ENCODE measurements at places on chromosomes 4 and X.
A peak's percentile ranks its signal among the peaks of the same experiment; 100 is the strongest.

- DNase-seq = no peak
Measured at GRCh38 chr4:26148927-26149326, 171.9 kb upstream of the RBPJ start.

GRCh38 chr4:41967392-41967791, 14.2 kb upstream of the DCAF4L1 start:
- no peak for DNase-seq

- no peak for DNase-seq
Measured at GRCh38 chrX:110081740-110082139, 78.8 kb downstream of the TMEM164 start.

DNA sequence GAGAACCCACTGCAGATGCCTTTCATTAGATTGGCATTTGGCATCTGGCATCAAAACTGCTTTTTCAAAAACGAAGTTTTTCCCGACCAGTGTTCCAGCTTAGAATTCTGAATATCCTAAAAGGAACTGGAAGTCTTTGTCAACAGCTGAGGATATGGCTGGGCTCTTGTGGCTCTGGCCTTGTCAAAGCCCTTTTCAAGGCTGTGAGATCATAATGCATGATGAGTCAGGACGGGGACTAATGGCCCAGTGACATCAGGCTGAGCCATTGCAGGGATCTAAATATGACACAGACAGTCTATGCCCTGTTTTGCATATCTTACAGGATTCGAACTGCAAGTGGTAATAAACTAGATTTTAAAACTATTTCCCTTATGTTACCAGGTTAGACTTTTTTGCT, 306.4 kb downstream of the PTTG2 start:
- DNase-seq = peak; percentile 15

GRCh38 chr4:78777576-78777940, 1.4 kb downstream of the BMP2K start:
- DNase-seq = no peak

DNA sequence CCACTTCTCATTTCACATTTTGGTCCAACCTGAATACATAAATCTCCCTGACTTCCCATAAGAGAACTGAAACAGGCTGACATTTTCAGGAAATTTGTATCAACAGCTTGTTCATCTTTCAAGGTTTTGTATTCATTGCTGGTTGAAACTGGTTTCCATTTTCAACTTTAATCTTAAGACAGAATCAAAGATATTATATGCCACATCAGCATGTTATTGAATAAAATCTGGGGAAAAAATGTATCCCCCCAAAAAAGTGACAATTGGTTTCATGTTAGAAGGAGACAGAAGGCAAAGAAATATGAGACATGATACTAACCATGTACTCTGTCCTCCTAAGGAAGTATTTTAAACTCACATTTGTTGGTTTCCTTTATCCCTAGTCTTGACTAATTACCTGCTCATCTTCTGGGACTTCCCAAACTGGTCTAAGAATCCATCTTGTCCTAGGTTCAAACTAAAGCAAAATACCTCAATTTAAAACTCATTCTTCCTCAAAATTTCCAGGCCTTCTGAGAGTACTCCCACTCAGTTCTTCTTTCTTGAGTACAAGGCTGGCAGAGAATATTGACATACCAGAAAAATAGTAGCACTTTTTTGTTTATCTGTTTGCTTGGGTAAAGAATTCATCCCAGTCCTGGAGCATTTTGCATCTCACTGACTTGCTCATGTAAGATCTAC, 3.1 kb upstream of the ANTXR2 start:
- DNase-seq = no peak

GRCh38 chr4:155972098-155972497, 18.4 kb upstream of the CTSO start:
- no peak for DNase-seq

- no peak for DNase-seq
Measured at GRCh38 chr4:17090063-17090462, 191.6 kb upstream of the LDB2 start.

DNA sequence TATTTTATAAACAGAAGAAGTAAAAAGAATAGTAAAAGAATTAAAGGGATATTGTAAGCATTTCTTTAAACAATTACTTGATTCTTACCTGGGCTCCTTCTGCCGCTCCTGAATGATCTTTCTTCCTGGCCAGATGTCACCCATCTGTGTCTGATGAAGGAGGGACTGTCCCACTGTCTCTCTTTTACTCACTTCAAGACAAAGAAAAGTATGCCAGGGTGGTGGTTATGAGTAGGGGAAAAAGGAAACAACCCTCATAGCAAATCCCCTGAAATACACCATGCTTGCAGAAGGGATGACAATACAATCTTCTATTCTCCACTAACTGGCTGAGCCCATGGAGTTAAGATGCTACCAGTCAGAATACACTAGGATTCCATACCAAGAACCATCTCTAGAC, 31.1 kb downstream of the SYTL4 start:
- DNase-seq = no peak

GRCh38 chr4:78661086-78661690, 109.6 kb downstream of the ANXA3 start:
- no peak for DNase-seq

- peak; percentile 35 for DNase-seq
Measured at GRCh38 chrX:153440556-153441135, 5.2 kb downstream of the TREX2 start.

- no peak for DNase-seq
Measured at GRCh38 chr4:145524552-145524951, 42.9 kb downstream of the SMAD1 start.

DNA sequence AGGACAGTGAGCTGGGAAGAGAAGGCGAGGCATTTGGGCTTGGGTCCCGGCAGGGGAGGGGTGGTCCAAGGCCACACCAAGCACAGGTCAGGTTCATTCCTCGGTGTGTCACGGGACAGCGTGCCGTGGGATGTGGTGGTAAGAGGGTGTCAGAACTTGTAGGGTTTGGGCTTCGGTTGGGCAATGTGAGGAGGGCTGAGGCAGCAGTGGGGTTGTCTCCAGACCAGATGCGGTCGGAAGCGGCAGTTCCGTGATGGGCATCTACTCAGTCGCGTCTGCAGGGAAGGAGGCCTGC, 22.1 kb downstream of the ADRA2C start:
- no peak for DNase-seq

- DNase-seq = no peak
Measured at GRCh38 chrX:106392346-106392745, 219.4 kb upstream of the RADX start.

DNA sequence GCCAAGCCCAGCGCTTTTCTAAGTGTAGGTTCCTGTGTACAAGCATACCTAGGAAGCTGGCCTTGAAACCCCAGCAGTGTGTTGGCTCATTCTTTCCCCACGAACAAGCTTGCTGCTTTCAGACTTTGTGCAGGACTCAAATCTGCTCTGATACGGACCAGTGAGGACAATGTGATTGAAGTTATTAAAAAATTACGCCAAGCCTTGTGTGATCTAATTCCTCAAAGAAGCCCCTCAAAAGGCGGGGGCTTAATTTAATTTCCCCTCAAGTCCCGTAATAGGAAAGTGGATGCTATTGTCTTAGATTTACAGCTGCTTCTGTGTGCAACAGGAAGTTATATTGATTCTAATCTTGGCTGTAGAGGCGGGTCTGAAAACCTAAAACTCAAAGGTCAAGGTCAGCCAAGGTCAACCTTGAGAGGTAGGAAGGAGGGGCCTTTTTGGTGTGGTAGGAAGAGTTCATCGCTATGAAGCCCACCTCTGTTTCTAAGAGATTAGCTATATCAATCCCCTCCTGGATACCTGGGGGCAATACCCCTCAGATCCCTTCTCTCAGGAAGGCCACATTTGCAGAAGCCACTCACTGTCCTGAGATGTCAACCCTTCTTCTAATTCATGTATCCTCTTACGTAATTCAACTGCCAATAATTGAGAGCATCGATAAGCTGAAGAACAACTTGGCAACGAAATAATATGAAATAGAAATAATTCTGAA, 45.1 kb downstream of the TBC1D9 start:
- no peak for DNase-seq

- no peak for DNase-seq
Measured at GRCh38 chrX:151789179-151789800, 54.7 kb downstream of the CNGA2 start.

DNA sequence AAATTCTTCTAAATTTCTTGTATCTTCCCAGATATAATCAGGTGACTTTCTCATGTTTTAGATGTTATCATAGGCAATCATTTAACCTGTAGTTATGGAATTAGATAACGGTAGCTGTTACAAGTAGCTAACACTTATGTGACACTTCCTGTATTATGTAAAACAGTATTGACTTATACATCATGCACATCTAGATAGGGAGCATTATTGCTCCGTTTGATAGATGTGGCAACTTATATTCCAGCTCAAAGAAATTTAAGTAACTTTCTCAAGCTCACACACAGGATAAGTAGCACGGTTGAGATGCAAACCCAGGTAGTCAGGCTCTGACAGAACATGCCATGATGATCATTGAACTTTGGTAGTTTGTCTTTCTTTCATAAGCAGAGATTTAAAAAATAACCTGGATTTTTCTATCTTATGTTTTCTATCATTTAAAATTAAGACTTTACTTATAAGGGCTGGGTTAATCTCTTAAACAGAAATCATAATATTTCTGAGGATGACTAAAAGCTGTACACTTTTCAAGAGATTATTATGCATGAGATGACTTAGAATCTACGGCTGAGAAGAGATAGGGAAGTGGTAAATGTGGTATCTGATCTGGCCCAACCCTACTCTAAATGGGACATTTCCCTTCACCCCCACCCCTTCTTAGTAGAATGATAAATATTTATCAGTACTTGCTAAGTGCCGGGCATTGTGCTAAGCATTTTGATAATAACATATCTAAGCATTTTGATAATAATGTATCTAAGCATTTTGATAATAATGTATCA, 69.1 kb upstream of the HPGD start:
- DNase-seq = no peak

- no peak for DNase-seq
Measured at GRCh38 chrX:124518885-124519284, 172.5 kb downstream of the SH2D1A start.

DNA sequence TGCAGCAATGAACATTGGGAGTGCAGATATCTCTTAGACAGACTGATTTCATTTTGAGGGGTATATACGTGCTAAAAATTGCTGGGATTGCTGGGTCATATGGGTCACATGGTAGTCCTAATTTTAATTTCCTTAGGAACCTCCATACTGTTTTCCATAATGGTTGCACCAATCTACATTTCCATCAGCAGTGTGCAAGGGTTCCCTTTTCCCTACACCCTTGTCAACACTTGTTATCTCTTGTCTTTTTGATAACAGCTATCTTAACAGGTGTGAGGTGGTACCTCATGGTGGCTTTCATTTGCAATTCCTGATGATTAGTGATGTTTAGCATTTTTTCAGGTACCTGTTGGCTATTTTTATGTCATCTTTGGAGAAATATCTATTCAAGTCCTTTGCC, 57.0 kb downstream of the GPC3 start:
- DNase-seq = no peak

DNA sequence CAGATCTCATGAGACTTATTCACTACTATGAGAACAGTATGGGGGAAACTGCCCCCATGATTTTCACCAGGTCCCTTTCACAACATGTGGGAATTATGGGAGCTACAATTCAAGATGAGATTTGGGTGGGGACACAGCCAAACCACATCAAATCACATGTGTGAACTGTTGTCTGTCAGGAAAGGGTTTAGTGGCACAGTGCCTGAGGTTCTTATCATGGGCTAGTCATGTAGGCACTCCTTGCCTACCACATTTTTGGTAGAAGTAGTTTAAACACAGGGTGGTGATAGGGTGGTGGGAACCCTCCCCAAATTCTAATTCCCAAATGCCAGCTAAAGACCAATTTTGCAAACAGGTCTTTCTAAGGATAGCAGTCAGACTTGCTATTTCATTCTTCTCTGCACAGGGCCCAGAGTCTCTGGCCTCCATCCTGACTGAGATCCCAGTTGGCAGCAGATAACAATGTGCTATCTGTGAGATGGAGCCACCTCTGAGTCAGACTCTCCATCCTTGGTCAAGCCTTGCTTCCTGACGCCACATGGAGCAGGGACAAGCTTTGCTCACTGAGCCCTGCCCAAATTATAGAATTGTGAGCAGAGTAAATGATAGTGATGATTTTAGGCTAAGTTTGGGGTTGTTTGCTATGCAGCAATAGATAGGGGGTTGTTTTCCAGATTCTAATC, 33.5 kb upstream of the SETD7 start:
- no peak for DNase-seq

GRCh38 chrX:153948002-153948466, 3.6 kb upstream of the RENBP start:
- no peak for DNase-seq

GRCh38 chr4:56085275-56085674, 136.5 kb downstream of the CEP135 start:
- DNase-seq = no peak

DNA sequence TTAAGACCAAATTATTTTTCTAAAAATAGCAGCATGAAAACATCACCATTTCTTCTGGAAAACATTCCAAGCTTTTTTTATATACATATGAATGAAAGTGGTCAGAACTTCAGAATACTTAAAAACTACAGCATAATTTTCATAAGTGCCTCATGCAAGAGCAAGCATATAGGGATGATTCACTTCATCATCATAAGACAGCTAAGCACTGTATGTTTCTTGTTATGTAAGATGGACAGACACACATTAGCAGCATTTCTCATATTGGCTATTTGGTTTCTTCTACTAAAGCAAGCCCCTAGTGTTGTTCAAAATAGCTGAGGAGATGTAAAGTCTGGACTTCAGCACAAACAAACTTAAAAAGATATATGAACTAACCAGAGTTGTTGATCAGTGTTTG, 213.1 kb upstream of the NOCT start:
- DNase-seq = no peak

- peak; percentile 69 for DNase-seq
Measured at GRCh38 chr4:118683513-118683912, 1.7 kb upstream of the METTL14 start.

DNA sequence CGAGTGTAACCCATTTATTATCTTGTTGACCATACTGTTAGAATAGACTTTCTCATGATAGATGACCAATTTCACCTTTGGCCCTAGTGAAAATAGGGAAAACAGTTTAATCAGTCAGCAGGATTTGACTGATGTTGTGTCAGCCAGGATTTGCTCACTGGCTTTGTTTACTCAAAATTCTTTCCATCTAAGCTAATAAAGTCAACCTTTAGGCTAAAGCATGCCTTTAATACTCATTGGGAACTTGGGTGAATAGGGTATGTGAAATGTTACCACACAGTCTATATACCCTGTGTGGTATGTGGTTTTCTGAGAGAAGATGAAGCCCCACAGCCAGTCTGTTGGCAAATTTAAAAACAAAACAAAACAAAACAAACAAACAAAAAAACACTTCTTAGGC, 18.7 kb upstream of the SPANXB1 start:
- DNase-seq = no peak

GRCh38 chr4:88244816-88245579, 39.4 kb downstream of the PPM1K start:
- DNase-seq = no peak
